Effector CD4-positive, alpha-beta T cell (primary cell): ENCODE measurements at places on chromosomes 12 and 14.
A peak's percentile ranks its signal among the peaks of the same experiment; 100 is the strongest.

GRCh38 chr14:91647856-91648255 is 84.0 kb downstream of the CATSPERB start:
- DNase-seq = no peak

GRCh38 chr12:101038289-101038871 is 171.7 kb downstream of the SLC5A8 start:
- no peak for DNase-seq

DNA sequence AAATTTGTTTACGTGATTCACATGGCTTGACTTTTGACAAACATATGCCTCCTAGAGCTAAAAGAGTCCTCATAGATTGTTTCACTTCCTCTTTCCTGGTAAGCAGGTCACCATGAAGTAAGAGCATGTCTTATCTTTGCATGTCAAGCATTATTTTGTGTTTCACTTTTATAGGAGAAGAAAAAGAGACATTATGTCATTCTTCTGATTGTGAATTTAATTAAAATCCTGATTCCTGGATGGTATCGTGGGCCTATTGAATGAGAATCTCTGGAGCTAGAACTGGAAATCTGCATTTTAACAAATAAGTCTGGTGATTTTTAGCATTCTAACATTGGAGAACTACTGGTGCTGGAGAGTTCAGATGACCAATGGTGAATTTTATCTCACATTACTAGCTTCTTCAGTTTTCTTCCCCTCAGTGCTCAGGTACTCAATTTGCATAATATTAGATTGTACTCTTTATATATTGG is 218.6 kb upstream of the ATP2B1 start:
- no peak for DNase-seq

DNA sequence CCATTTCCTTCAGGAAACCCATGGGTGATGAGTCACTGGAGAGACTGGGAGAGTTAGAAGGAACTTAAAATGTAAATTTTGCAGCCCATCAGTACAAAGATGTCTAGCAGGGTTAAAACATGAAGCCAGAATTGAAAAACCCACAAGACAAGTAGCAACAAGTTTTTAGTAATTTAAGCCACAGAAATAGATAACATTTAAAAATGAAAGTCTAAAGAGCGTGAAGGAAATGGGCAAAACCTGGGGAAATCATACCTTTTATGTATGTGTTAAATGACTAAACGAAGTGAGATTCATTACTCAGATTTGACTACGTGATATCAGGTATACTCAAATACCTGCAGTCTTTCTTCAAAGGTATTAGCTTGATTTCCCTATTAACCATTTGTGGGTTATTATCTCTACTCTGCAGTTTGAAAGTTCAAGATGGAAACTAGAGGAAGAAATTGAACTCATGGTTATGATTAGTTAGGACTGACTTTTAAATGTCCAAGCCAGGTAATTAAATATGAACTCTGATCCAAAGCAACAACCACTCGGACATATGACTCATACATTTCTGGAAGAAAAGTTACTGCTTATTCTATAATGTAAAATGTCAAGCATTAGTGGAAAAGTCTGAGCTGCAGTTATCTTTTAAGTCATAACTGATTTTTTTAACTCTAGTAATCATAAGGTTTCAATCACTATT is 84.1 kb downstream of the ITPR2 start:
- DNase-seq = no peak

GRCh38 chr12:45615268-45615667 is 114.2 kb upstream of the ARID2 start:
- DNase-seq = no peak

- DNase-seq = no peak
These were observed 42.2 kb upstream of the NR2C1 start for GRCh38 chr12:95115641-95116040.

DNA sequence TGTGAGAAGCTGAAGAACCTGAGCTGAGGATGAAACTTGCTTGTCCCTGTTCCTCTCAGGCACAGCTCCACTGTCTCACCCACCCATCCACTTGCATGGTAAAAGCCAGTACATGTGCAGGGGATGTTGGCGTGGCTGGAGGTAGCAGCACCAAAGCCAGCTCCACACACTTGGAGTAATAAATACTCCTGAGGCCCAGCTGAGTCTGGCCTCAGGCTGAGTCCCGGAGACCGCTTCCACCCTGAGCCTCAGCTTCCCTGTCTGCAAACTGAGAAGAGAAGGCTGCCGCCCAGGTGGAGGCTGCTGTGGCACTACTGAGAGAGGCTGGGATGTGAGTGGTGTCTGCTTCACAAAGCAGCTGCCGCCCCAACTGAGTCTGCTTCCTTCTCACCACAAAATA is 19.2 kb downstream of the CHGA start:
- DNase-seq = no peak

GRCh38 chr14:60721326-60722106 is 2.6 kb downstream of the SIX4 start:
- DNase-seq = peak; percentile 51

DNA sequence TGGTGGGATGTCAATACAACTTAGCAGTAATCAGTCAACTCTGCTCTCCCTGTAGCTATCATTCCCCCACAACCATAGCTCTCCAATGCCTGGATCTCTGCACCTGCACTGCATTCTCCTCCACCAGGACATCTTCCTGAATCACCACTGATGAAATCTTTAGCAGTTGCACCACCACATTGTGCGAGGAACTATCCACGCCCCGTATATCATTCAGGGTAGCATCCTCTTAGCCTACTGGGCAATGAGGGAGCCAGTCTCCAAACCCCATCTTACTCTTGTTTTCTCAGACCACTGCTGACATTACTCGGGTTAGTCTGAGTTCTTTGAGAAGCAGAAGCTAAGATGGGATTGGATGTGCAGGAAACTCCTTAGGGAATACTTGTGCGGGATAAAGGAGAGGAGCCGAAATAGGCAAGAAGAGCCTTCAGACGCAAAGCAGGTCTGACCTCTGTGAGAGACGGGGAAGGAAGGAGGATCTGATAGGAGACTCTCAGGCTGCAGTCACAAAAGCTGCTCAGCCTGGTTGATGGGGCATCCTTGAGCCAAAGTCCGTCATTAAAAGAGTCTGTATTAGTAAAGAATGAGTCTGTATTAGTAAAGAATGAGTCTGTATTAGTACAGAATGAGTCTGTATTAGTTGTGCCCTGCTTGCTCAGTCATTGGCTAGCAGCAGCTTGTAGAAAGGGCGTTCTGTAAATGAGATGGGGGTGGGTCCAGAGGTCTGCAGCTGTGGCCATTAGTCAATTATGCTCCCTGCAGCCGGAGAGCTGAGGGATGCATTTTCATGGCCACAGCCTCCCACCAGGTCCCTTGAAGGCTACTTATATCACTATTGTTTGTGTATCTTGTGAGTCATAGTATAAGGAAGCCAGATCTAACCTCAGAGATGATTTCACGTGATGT is 49.6 kb upstream of the RASSF3 start:
- no peak for DNase-seq

DNA sequence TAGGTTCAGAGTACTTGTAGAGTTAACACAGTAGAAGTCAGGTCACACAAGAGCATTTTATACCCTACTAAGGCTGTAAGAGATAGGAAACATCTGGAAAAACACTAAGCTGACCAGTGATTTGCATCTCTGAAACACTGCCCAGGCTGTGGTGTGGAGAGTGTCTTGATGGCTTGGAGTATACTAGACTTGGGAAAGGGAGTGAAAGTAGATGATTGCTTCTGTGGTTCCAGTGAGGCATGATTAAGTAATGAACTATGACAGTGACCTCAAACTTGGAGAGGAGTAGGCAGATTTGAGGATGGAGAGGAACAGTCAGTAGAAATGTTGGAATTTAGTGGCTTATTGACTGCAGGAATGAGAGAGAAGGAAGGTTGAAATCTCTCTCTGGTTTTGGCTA is 201.2 kb downstream of the FLRT2 start:
- DNase-seq = no peak

DNA sequence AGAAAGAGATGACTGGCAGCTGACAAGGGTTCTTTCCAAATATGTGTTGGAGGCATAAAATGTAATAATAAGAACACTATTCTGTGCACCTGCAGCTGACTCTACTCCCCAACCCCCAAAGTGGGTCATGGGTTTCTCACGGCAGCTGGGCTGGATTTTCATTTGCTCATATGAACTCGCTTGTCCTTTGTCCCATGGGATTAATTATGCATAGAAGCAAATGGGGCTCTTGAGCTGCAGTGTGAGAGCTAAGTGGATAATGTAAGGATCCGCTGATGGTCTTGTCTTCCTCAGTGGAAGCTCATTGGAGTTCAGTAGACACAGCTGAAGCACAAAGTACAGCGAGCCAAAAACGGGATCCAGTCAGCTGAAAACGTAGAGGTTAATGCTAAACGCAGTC is 46.3 kb downstream of the TTC8 start:
- no peak for DNase-seq

- DNase-seq = no peak
These were observed 22.1 kb downstream of the MYO1H start for GRCh38 chr12:109369831-109370230.

DNA sequence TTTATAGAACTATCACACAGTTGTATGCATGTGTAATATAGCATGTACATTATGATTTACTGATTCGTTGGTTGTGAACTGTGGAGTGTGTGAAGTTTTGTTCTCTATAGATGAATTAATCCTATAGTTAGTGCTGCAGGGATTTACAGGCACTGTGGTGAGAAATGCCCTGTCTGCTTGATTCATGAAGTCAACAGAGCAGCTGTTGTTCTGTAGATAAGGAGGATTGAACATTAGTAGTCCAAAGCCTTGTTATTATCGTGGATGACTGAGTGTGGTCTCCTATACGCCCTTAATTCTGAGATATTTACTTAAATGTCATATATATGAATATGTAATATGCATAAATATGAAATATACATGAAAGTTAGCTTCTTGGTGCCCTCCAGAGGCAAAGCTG is 98.3 kb downstream of the DNAH10 start:
- DNase-seq = no peak

- DNase-seq = no peak
These were observed 167.4 kb downstream of the DICER1 start for GRCh38 chr14:94989946-94990345.

- DNase-seq = no peak
These were observed 128.2 kb downstream of the PTPN11 start for GRCh38 chr12:112546996-112547395.

- DNase-seq = peak; percentile 34
These were observed 366.7 kb downstream of the BTG1 start for GRCh38 chr12:91778938-91779400.

DNA sequence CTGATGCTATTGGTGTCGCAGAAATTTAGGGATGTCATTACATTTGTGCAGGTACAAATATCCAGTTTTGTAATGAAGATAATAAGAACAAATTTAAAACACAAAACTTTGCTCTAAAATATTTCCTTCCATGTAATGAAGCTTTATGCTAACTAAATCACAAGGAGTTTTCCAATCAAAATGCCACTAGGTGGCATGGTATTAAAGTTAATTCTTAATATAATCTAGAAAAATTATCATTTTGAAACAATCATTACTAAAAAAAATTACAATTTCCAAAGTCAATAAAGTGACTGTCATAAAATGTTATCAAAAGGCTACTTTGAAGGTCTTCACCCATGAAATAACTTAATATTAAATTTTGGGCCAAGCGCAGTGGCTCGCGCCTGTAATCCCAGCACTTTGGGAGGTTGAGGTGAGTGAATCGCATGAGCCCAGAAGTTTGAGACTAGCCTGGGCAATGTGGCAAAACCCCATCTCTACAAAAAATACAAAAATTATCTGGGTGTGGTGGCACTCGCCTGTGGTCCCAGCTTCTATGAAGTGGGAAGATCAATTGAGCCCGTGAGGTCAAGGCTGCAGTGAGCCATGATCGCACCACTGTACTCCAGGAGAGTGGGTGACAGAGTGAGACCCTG is 77.4 kb downstream of the KIF21A start:
- DNase-seq = no peak

- DNase-seq = no peak
These were observed 23.0 kb upstream of the NRDE2 start for GRCh38 chr14:90354551-90355298.

DNA sequence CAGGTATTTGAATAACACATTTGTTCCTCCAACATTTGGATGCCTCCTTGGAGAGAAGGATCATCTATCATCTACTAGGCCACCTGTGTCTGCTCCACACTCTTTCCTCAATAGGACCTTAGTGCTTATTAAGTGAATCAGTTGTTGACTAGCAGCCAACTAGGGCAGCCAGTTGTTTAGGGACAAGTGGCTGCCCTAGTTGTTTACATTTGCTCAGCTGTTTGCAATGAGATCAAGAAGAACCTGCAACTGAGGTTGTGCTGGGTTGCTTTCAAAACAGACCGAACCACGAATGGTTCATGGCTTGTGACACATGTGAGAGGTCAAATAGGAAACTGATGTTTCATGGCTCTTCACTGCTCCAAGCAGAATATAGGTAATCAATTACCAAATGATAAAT is 53.8 kb downstream of the TMCC3 start:
- no peak for DNase-seq

DNA sequence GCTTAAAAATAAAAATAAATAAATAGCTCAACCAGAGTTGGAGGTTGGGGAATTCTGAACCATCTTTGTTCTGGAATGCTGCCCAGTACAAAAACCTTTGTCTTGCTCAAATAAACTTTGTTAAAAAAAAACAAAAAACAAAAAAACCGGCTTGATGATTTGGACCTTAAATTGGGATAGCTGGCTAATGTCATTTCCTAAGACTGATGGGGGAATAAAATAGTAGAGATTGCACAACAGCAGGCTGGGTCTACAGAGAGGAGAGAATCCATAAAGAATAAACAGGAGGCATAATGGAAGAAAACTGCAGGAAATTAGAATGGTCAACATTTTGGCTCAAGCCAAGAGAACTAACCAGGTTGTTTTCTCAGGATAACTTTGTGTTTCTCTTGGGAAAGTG is 370.9 kb downstream of the AEBP2 start:
- no peak for DNase-seq

GRCh38 chr12:58640314-58640713 is 280.0 kb downstream of the LRIG3 start:
- DNase-seq = no peak

- DNase-seq = no peak
These were observed 237.2 kb upstream of the SRRM4 start for GRCh38 chr12:118743896-118744700.

- DNase-seq = peak; percentile 91
These were observed 7.7 kb downstream of the UBC start for GRCh38 chr12:124906606-124907261.

- no peak for DNase-seq
These were observed 1.6 kb downstream of the CDH24 start for GRCh38 chr14:23055621-23056144.
